Stimulated activated naive CD4-positive, alpha-beta T cell (primary cell): ENCODE measurements at places on chromosomes 7 and 10.

- no peak for DNase-seq
Observed at GRCh38 chr7:103990991-103991390, 1.5 kb upstream of the RELN start.

GRCh38 chr7:48537561-48537960 lies 366.3 kb downstream of the ABCA13 start:
- DNase-seq = no peak

- DNase-seq = no peak
Observed at GRCh38 chr7:2853147-2853546, 9.0 kb upstream of the GNA12 start.

GRCh38 chr10:3783682-3784432 lies 1.2 kb downstream of the KLF6 start:
- peak; percentile 83 for DNase-seq

DNA sequence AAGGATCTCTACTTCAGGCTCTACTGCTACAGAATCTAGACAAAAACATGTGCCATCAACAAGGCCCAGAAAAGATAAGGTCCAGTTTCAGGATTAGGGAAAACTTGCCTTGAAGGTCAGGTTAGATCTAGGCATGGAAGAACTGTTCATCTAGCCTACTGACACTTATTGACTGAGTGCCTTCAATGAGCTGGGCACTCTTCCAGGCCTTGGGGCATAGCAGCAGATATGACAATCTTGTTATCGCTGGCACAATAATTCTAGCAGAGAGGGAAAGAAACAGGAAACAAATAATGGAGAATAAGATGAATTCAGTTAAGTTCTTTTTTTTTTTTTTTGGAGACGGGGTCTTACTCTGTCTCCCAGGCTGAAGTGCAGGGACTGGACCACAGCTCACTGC lies 71.6 kb downstream of the ADCYAP1R1 start:
- no peak for DNase-seq

- no peak for DNase-seq
Observed at GRCh38 chr10:34522546-34522945, 292.6 kb downstream of the PARD3 start.

GRCh38 chr10:48517482-48517881 lies 87.4 kb downstream of the ARHGAP22 start:
- no peak for DNase-seq

DNA sequence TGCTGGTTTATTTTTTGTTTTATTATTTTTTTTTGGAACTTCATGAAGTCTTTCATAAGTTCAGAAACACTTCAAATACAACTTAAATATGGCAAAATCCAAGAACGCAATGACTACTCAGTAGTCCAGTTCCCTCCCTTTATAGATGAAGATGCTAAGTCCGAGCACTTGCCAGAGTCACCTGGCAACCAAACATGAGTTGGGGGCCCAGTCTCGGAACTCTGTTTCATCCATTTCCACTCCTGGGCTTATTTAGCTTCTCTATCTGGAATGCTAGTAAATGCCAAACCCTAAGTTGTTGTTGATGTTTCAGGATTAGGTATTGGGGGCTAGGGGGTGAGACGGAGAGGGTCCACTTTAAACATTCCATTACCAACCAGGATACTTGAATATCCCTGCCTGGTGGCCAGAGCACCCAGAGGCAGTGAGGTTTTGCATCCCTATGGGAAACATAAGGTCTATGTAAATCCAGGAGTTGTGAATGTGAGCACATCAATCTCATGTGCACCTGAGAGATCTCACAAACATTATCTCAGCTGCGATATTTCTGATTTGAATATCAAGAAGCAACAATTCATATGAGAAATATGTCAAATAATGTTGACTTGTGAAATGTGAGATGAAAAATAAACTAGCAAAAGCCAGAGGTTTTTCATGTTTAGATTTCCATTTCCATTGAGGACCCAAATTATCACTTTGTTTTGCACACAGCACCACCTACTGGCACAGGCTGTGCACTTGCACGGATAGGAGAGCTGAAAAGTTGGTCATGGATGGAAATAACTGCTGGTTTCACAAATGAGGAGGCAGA lies 129.3 kb downstream of the PKD1L1 start:
- no peak for DNase-seq

GRCh38 chr7:3821488-3821887 lies 520.4 kb downstream of the SDK1 start:
- DNase-seq = no peak

DNA sequence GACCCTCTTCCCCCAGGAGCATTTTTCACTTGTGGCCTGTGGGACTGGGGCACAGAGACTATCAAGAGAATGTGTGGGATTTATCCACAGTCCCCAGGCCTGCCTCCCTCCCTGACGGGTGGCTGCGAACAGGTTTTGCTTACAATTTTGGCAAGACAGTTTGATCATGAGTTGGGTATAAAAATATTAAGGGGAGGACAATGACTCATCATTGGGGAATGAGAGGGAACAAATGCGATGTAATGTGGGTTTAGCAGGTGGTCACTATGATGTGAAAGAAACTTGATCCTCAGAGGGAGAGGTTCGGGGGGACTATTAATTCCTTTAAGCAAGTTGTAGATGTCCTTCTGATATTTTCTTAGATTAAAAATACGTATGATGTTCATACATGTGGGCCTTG lies 52.2 kb downstream of the EMX2 start:
- DNase-seq = no peak

- DNase-seq = no peak
Observed at GRCh38 chr10:84244651-84245270, at the start of gene RGR. TSS of gene RGR (plus strand) at chr10:84245053. CDS start at chr10:84245091, 38 bp downstream.

- no peak for DNase-seq
Observed at GRCh38 chr7:40439686-40440085, 304.9 kb downstream of the SUGCT start.

DNA sequence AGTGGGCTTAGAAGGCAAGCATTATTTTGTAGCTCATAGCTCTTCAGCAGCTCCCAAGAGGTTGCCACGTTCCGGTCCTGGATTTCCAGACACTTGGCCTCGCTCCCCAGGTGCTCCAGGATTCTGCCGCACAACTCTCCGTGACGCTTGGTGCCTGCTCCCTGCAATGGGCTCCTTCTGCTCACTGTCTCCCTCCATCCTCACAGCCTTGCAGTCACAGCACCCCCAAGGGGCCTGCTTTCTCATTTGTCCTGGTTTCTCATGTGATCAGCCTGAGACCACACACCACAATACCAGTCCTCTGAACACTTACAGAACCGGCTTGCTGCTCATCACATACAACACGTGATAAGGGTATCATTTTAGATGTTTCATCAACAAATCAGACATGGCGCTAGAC lies 9.8 kb downstream of the IGFBP3 start:
- no peak for DNase-seq

DNA sequence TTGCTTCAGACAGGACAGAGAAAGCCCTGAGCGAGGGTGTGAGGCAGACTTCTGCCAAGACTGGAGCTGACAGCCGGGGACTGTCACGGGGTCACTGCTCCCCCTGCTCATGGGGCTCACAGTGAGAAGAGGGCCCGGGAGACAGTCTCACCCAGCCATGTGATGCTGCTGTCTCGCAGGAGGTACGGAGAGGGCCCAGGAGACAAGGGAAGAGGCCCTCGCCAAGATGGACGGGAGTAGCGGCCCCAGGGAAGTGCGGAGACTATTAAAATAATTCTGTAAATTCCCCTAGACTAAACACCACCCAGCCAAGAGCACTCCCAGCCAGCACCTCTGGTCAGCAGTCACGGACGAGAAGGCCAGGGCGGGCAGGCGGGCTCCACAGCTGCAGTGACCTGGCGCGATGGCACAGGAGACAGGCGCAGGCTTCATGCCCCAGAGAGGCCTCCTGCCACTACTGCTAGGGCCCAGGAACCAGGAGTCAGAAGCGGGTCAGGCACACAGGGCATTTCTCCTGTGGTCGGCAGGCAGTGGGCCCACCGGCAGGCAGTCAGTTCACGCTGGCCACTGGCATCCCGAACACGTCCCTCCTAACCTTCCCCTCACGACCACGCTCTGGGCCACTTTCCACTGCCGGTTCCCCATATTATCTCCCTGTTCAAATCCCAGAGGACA lies 24.1 kb downstream of the WDR86 start:
- no peak for DNase-seq

DNA sequence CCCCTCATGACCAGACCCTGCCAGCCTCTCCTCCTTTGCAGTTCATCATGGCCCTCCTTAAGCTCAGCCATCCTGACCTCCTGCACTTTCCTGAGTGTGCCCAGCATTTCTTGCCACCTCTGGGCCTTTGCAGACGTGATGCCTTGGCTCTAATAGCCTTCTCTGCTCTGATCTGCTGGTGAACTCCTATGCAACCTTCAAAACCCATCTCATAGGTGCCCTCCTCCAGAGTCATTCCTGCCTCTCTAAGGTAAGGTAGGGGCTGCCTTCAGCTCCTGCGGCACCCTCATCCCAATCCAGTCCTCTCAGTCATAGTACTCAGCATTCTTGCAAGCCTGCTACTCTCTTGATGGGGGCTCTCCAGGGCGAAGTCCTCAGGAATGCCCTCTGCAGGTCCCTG lies 19.3 kb upstream of the ELN start:
- DNase-seq = no peak

DNA sequence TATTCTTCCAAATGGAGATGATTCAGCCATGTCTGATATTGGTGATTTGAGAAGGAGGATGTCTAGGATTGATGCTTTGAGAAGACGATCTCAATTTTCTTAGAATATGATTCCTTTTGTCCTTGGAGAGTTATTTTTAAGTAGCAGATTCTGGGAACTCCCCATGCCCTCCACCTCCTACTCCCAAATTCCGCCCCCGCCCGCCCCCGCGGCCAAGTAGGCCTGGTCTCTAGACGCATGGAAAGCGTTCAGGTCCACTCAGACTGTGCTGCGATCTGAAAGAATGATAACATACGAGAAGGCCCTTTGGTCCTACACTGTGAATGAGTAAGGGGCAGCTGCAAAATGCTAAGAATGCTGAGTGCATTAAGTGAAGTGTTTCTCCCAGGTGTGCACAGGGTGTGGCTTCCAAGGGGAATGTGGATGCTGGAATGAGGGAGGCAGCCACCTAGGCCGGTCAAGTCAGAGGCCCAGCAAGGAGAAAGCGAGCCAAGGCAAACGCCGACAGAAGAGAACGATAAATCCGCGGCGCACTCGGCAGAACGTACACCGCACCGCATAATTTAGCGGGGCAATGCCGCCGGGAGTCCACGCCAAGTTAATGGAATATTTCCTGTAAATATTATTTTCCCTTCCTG lies 142.3 kb downstream of the PRPF18 start:
- no peak for DNase-seq

DNA sequence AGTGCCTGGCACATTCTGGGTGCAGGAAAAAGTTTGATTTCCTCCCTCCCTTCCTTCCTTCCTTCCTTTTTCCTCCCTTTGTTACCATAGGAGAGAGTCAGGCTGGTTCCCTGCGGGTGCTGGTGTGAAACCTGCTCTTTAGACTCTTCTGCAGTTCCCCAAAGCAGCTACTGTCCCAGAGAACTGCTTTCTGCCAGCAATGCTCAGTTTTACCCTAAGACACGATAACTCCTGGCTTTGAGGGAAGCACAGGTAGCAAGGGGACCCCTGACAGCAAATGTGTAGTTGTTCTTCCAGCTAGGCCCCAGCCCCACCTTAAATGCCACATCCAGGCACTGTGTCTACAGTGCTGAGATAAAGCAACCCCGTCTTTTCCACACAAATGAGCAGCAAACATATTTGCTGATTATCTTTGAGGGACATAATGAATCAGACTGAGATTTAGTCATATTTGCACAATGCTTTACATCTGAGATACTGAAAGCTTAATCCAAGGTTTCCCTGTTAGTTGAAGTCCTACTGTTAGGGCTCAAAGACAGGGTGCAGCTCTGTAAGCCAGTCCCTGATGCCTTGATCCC lies 55.5 kb downstream of the MET start:
- no peak for DNase-seq

- no peak for DNase-seq
Observed at GRCh38 chr7:157235357-157236333, 96.9 kb downstream of the UBE3C start.

DNA sequence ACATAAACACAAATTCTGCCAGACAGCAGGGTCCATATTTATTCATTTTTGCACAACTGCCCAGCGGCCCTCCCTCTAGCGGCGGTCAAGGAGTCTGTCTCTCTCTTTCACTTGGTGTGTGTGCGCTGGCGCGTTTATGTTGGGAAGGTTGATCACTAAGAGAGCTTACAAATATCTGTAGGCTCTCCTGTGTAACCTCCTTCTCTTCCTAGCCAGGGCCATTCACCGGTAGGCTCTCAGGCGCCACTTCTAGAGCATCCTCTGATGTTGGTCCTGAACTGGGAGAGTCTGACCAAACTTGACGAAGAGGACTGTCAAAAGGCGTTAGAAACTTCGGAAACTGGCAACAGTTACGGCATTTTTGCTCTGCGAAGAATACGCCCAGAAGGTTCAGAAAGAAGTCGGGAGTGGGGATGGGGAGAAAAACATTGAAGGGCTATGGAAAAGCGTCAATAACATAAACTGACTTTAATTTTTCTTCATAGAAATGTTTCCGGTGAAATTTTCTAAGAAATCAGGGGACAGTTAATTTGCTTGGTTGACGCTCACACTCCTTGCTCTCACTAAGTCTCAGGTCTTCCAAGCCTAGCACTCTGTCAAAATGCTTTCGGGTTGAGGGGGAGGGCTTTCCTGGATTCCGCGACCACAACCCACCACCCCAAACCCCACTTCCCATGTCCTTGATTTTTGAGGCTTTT lies 731.1 kb downstream of the ZWINT start:
- no peak for DNase-seq

GRCh38 chr7:116802144-116802745 lies 60.1 kb upstream of the CAPZA2 start:
- DNase-seq = no peak

DNA sequence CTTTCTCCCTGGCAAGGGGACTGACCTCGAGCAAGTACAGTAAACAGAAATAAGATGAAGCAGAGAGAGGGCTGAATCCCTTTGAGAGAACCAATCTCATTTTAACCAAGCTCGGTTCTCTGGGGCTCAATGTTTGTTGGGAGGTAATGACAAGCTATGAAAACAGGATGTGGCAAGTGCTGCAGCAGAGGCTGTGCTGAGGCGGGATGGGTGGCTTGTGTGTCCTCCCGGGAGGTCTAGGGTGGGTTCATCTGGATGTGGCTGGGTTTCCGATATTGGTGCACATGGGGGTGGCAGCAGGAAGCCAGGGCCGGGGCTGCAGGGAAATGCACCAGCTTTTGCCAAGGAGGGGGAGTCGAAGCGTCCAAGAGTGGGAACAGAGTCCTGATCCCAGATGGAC lies 84.5 kb downstream of the AOAH start:
- no peak for DNase-seq

DNA sequence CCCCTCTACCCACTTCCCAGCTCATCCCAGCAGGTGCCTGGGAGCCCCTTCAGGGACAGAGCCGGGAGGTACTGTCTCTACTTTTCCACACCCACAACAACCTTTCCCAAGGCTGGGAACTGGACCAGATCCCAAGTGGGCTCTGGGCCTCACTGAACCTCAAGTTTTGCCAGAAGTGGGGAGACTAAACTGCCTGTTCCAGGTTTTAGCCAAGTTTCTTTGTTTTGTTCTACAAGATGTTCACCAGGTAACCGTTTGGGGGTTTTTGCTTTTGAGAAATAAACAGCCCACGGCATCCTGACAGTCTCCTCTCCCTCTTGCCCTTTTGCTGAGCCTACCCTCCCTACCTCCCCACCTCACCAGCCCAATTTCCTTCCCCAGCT lies 10.6 kb upstream of the EMX2 start:
- no peak for DNase-seq
